Suprapubic skin (tissue), 4 donors: ENCODE measurements at places on chromosomes 16 and 17.
A peak's percentile ranks its signal among the peaks of the same experiment; 100 is the strongest.

- no peak for DNase-seq
These were observed 163.0 kb downstream of the ABCA8 start for GRCh38 chr17:68792042-68792685.

DNA sequence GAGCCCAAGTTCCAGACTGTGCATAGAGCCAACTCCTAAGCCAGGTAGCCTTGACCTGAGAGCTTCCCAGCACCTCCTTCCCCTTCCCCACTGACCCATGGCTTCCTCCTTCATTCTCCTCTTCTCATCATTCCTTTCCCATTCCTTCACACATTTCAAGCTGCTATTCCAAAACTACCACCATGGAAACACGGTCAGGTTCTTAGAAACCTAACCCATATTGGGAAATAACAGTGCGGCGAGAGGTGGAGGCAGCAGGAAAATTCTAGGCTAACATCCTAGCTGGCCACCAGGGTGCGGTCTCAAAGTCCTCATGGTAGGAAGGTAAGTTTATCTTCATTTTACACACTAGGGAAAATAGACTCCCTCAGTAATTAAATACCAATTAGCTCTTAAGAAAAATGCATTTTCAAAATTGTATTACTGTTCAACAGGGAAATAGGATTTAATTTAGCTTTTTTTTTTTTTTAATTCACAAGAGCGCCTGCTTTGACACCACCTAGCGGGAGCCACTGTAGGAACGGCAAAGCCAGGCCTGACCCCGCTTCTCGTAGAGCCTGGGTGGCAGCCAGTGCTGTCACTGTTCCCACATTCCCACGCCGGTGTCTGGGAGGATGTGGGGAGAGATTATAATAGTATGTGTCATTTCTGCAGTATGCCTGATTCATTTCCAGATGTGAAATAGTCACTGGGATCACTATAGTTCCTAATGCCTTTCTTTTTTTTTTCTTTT lies 14.0 kb upstream of the SPHK1 start:
- DNase-seq: no peak

DNA sequence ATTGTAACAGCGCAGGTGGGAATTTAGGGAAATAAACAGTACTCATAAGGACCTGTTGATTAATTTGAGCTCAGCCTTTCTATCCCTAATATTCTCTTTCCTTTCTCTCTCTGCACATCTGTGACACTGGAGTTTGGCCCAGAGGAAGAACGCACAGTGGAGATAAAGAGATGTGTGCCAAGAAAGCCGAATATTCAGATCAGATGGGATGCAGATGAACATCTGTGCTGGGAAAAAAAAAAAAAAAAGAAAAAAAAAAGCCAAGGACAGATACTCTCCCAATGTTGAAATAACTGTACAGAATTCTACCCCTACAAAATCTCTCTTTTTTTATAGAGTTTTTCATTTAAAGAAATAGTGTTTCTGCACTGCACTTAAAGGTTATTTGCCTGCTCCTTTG lies 485.4 kb downstream of the KCNJ2 start:
- no peak for DNase-seq

GRCh38 chr17:31525801-31526549 lies 134.5 kb downstream of the RAB11FIP4 start:
- DNase-seq: no peak

- no peak for DNase-seq
These were observed 189.1 kb downstream of the HS3ST3B1 start for GRCh38 chr17:14489986-14490385.

GRCh38 chr16:78098087-78098486 lies 1.4 kb upstream of the WWOX start:
- no peak for DNase-seq

GRCh38 chr17:76659928-76660655 lies 16.5 kb upstream of the ST6GALNAC1 start:
- no peak for DNase-seq

GRCh38 chr17:6196355-6196754 lies 126.2 kb downstream of the WSCD1 start:
- no peak for DNase-seq

DNA sequence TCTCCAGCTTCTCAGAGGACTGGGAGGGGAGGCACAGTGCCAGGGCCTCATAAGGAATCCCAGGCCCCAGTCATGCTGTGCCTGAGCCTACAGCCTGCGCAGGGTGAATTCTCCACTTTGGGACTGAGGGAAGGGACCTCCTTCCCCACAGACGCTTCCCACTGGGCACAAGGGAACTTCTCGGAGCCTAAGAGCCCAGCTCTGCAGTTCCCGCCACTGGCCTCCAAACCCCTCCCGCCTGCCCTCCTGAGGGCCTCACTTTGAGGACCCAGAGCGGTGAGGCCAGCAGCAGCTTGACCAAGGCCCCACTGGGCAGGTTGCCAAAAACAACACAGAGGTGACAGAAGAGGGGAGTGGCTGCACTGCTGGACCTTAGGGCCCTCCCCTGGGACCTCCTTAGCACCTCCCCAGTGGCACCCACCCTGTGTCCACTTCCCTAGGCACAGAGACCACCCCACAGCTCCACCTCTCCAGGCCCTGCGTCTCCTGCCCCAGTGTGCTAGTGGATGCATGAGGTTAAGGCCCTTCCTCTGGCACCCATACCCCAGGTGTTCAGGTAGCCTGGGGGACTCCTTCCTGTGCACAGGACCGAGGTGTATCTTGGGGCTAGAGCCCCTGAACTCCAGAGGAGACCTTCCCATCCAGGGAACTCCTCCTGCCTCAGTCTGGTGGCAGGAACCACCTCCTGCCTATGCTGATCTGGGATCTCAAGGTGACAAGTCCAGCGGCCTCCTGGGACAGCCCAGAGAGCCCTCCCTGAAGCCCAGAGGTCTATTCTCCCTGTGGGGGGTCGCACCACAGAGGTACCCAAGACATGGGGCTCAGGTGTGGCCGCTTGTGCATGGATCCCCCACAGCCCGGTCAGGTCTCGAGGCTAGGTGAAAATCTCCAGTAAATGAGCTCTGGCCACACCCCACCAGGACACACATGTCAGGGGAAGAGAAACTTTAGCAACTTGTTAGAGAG lies 3.4 kb downstream of the CASKIN2 start:
- DNase-seq: no peak

- DNase-seq: no peak
These were observed 58.5 kb downstream of the HS3ST3B1 start for GRCh38 chr17:14359163-14360020.

GRCh38 chr17:11493936-11494335 lies 104.3 kb upstream of the DNAH9 start:
- DNase-seq: no peak

GRCh38 chr17:41655611-41656111 lies 31.3 kb upstream of the KRT17 start:
- DNase-seq: peak; percentile 93

- no peak for DNase-seq
These were observed 832 bp downstream of the CARHSP1 start for GRCh38 chr16:8867932-8868415.

DNA sequence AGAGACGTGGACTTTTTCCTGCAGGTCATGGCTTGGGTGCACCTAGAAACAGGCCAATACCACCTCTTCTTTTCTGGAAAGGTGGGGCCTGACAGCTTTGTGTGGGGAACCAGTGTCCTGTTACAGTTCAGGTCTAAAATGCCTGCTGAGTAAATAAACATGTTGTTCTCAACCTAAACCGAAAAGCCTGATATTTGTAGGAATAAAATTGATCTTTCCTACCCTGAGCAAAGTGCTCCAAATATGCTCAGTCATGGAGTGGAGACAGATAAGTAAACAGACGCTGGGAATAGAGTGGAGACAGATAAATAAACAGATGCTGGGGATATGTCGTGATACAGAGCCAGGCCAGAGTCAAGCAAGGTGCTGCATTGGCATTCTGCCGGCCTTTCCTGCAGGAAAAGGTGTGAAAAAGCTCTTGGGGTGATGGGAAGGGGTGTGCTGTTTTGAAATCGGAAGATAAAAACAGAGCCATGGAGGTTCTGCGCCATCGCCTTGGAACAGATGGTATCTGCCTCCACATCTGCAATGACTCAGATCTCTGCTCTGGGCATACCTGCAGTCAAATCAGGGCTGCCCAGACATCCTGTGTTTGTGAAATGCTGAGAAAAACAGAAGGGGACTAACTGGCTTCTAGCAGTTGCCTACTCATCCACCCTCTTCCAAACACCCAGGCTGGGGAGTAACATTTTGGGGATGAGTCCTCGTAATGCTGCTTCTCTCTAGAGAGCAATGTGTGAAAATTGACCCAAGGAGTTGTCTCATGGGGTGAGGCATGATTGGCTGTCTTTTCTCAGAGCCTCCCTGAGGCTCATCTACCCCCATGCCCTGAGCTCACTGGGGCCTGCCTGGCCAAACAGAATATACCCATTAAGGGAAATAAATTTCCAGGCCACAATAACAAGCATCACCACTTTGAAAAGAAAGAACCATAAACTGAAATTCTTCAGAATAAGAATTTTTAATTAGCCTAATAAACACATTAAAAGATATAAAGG lies 16.8 kb upstream of the TRPV2 start:
- DNase-seq: no peak

- no peak for DNase-seq
These were observed 225.4 kb upstream of the NLRP1 start for GRCh38 chr17:5809580-5810188.

GRCh38 chr16:77328768-77329167 lies 106.1 kb downstream of the ADAMTS18 start:
- no peak for DNase-seq

- peak; percentile 85 for DNase-seq
These were observed 217.8 kb upstream of the GSE1 start for GRCh38 chr16:85395207-85395912.

GRCh38 chr17:28540231-28540630 lies 12.2 kb downstream of the UNC119 start:
- DNase-seq: peak; percentile 43

DNA sequence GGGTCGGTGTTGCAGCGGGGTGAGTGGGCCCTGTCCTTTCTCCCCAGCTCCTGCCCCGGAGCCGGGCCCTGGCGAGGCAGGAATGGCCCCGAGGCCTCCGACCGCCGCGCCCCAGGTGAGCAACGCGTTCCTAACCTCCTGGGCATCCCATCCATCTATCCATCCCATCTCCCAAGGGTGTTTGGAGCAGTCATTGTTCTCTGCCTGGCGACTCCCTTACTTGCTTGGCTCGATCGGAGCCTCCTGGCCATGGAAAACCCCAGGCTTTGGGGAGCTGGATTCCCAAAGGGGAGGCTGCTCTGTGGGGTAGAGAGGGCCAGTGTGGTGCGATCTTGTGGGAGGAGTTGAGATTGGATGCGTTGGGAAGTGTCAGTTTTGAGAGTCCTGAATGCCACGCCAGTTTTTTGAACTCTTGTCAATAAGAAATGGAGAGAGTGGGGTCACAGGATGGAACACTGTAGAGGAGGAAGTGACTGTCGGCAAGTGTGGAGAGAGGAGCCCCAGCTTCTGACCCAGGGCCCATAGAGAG lies 684 bp downstream of the ZFP90 start:
- no peak for DNase-seq

DNA sequence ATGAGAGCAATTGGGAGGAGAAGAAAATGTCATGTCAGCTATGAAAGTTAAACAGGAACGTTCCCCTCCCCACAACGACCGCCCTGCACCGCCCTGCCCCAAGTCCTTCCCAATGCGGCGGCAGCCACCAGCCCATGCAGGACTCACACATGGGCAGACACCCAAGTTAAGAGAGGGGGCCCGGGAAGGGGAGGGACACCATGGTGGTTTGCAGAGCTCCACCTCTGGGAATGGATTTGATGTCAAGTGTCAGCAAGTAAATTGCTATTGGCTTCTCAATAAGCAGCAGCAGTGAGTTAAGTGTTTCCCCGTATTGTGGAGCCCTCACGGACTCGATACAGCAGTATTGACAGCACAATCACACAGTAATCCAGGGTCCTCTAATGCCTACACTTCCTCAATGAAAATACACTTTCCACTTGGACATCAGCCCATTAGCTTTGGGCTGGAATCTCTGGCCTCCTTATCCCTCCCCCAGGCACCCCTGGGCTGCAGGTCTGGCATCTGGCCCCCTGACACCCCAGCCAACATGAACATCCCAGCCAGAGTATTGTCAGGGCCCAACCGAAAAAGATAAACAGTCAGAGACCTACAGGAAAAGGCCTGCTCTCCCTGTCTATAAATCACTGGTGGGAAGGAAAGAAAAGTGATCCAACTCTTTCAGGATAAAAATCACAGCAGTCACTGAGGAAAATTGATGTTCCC lies 22.6 kb downstream of the ZFHX3 start:
- no peak for DNase-seq

DNA sequence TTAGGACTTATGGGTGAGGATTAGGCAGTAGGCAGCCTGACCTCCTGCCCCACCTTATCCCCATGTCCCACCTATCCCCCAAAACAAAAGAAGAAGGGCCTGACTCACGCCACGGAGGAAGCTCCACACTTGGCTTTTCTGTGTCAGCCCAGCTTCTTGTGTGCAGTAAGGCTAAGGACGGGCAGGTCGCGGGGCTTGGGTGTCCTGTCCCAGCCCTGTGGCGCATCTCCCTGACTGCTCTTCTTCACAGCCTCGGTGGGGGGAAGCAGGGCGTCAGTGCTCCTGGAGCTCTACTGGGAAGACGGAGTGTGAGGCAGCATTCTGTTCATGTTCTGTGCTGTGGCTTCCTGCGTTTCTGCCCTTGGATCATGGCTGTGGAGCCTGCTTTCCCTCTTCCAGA lies 34.6 kb upstream of the ALDH3A2 start:
- DNase-seq: no peak

GRCh38 chr16:78310990-78311561 lies 211.6 kb downstream of the WWOX start:
- DNase-seq: no peak

- DNase-seq: no peak
These were observed 21.4 kb upstream of the CHMP6 start for GRCh38 chr17:80970044-80970761.

DNA sequence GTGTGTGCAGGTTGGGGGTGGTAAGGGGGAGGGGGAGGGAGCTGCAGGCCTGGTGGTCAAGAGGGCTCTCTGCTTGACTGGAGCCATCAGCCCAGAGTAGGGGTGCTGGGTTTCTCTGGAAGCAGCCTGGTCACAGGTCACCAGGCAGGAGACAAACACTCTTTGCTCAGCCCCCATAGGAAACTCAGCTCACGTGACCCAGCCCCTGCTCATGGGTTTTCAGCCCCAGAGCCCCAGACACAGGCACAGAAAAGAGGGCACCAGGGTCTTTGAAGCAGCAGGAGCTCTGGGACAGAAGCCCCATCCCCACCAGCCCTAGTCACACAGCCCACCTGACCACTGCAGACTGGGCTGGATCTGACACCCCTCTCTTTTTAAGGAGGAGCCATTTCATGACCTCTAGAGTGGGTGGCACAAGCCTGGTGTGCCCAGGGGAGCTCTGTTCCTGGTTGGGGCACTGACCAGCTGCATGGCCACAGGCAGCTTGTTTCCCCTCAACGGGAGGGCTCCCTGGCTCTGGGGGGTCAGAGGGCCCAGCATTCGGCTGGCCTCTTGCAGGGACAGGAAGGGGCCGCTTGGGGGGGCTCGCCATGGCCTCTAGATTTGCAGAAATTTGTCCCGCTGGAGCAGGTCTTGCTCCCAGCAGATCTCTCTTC lies 13.8 kb upstream of the CD79B start:
- no peak for DNase-seq

GRCh38 chr17:72726936-72727335 lies 365.6 kb downstream of the SLC39A11 start:
- DNase-seq: no peak
